ENCODE measurements at places on chromosomes 13 and 19. TPM values are rescaled to one million over a fixed set of nuclear protein-coding genes. Genes with fewer than 3 reads are reported as not detected.
A peak's percentile ranks its signal among the peaks of the same experiment; 100 is the strongest.

Gene ZNF582
- 3.9 TPM for polyA plus RNA-seq

GRCh38 chr19:57171551-57172081 is 4.3 kb upstream of the DUXA start:
- DNase-seq, result no peak

DNA sequence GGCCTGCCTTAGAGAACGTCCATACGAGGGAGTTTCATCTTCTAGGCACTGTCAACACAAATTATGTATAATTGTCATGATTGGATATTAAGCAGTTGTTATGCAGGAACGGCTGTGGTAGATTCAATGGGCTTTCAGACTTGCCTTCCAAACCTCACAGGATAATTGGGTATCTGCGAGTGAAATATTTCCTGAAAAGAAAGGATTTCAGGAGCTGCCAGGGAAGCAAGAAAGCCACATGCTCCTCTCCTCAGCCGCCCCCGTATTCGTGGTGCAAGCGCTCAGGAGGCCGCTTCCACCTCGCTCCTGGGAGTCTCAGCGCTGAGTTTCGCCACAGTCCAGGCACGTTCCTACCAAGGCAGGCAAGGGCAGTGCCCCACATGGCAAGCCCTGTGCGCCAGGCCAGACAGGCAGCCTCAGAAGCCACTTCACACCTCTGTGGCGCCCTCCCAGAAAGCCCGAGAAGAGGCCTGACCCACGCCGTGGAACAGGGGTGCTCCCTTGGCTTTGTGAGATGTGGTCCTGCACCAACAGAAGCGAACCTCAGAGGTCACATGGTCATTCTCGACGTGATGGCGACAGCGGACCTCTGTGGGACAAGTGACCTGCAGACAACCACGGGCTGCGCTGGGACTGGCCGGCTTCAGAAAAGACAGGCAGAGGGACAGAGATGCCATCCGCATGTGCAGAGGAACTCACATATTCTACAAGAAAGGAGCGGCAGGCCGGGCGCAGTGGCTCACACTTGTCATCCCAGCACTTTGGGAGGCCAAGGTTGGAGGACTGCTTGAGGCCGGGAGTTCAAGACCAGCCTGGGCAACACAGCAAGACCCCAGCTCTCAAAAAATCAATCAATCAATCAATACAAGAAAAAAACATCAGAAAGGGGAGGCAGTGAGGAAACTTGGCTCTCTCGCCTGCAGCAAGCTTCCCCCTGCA is 41.4 kb downstream of the CEBPG start:
- no peak for DNase-seq

GRCh38 chr13:77415253-77416071 is 88.6 kb upstream of the MYCBP2 start:
- no peak for DNase-seq

Gene AKAP8L
- 36.6 TPM for polyA plus RNA-seq

Gene CHAMP1
- polyA plus RNA-seq, result 57.7 TPM

GRCh38 chr19:6460099-6460884 is 700 bp upstream of the SLC25A23 start:
- peak; percentile 93 for DNase-seq

Gene ZNF69
- polyA plus RNA-seq, result 5.5 TPM

- DNase-seq, result no peak
Measured at GRCh38 chr13:38898481-38898880, 92.2 kb downstream of the STOML3 start.

GRCh38 chr19:55461974-55462626 is 658 bp upstream of the ISOC2 start:
- no peak for DNase-seq

Gene FGF22
- polyA plus RNA-seq, result not detected

GRCh38 chr19:2330632-2331284 is 2.3 kb downstream of the SPPL2B start:
- no peak for DNase-seq

DNA sequence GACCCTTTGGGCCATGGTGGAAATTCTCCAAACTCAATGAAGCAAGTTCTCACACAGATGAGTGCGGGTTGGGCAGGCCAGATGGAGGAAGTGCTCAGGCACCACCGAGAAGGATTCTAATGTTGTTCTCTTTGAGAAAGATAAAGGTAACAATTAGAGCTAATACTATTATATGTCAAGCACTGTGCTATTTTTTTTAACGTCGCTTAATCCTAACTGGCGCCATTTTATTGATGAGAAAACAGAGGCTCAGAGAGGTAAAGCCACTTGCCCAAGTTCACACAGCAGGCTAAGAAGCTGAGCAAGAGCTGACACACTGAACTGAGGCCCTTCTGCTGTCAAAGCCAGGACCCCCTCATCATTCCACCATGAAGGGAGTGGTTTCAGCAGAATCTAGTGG is 1.0 kb downstream of the FBL start:
- no peak for DNase-seq

DNA sequence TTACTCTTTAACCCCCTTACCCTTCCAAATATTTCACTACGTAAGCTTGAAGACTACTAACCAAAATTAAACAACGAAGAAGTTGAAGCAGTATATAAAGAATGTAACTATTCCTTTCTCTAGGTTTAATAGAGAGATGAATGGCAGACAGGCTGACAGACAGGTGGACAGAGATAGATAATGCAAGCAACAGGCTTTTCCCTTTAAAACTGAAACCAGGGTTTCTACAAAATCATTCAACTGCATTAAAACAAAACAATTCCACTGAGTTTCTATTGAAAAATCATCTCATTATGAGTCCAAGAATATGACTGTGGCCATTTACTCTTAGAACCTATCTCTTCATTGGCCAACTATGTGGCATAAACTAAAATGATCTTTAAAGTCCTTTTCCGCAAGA is 15.2 kb downstream of the LNX2 start:
- DNase-seq, result no peak

Gene CD177
- 0.19 TPM for polyA plus RNA-seq

DNA sequence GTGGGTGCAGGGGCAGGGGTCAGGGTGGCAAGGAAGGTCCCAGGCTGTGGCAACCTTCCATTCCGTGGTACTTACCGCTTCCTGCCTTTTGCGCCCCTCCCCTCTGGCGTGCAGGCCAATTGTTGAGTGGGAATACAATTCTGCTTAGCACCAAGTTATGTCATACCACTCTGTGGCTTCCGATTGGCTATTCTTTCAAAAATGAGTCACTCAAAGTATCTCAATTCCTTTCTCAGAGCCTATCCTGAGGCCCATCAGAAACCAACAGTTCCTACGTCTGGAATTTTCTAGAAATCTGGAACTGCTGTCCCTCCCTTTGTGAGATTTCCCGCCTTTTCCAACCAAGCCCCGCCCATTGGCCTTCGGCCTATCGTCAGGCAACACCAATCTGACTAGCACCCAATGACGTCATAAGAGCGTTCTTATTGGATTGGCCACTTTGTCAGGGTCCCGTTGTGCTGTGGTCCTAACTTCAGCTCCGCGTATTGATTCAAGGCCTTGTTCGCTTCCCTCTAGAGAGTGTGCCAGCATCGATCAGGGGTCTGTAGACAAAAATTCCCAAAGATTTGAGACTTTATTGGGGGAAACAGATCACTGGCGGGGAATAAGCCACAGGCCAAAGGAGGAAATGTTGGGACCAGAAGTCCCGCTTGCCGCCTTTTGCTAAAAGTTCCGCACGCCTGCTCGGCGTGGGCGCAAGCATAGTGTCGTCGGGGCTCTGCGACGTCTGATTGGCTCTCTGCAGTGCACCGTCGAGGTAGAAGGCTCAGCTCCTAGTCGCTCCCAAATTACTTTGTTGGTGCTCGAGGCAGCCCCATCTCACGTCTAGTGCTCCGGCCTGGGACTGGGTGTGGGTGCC is 11.7 kb downstream of the NTN5 start:
- no peak for DNase-seq

DNA sequence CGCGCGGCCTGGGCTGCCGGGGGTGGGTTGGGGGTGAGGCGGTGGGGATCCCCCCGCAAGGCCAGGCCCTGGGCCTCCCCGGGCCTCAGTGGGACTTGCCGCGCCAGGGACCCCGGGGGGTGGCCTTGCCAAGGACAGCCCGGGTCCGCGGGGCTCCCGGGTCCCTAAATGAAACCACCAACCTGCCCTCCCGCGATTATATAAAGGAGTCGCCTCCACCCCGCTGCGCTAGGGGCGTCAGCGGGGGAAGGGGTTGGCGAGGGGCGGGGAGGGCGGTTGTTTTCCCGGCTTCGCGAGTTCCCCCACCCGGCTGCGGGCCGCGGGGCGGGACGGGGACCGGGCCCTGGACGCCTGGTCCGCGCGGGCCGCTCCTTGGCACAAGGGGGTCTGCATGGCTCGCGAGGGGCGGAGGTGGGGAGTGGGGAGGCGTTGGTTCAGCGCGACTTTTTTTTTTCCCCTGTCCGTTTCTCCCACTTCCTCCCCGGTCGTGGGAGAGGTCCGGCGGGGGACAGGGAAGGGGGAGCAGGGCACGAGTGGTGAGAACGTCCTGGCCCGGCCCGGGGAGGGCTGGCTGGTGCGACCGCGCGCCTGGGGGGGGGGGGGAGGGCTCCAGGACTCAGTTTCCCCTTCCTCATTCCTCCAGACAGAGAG is 822 bp upstream of the ZBTB7A start:
- no peak for DNase-seq

DNA sequence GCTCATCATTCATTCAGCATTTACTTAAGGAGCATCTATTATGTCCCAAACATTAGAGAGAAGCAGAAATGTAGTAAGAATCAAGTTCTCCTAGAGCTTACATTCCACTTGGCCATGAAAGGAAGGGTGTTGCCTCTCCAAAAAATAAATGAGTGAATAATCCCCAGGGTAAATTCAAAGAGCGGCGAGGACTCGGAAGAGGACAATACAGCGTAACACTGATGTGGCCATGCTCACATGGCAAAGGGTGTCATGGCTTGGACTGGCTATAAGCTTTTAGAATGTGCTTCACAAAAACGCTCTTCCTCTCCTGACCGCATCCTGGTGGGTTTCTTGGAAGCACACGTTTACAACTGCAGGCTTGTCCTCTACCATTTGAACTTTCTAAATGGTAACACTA is 290.2 kb downstream of the IRS2 start:
- no peak for DNase-seq

DNA sequence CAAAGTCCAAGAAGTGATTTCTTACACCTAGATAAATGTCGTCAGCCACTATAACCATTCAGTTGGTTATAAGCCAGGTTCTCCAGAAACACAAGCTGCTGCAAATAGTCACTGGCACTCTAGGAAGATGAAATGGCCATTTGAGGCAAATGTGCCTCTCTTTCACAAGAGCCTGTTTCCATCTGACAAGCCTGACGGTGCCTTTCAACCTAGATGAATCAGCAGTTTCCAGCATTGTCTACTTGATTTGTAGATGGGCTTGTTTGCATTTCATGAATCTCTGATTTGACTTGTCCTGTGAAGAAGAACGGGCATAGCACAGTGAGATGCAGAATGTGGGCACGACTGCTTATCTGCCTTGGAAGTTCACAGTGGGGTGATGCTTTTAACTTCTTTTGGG is 327.2 kb downstream of the LMO7 start:
- no peak for DNase-seq
